Left renal cortex interstitium (tissue), 4 donors: ENCODE measurements at places on chromosomes 16 and 17.
A peak's percentile ranks its signal among the peaks of the same experiment; 100 is the strongest.

GRCh38 chr16:58217311-58217925, 19.5 kb upstream of the CSNK2A2 start:
- no peak for DNase-seq

DNA sequence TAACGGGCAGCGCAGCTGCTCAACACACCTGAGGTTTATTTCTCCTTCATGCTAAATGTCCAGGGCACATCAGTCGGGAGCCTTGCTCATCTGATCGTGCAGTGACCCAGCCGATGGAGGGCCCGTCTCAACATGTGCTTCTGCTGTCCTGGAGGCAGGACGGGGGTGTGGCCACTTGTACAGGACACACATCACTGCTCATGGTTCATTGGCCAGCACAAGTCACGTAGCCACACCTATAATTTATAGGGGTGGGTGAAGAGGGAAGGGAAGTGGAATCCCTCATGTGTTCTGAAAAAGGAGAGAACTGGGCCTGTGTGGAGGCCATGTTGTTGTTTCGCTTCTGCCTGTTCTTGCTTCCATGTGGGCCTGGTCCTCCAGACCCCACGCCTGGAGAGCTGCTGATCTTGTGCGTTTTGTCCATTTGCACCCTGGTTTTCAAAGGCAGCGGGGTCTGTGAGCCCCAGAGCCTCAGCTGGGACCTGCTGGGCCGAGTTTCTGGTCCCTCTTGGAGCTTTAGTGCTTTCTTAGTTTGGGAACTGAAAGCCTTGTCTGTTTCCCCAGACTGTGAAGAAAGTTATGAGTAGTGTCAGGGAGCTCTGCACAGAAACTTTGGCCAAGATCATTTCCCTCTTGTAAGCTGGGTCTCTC, 60.5 kb downstream of the CMIP start:
- DNase-seq: no peak

GRCh38 chr17:19461681-19462080, 50.6 kb downstream of the RNF112 start:
- no peak for DNase-seq

- no peak for DNase-seq
Observed at GRCh38 chr17:75830164-75831031, 13.8 kb downstream of the UNC13D start.

- no peak for DNase-seq
Observed at GRCh38 chr16:1674306-1674705, 3.8 kb upstream of the JPT2 start.

- no peak for DNase-seq
Observed at GRCh38 chr16:31429314-31429713, 1.2 kb upstream of the COX6A2 start.

- DNase-seq: no peak
Observed at GRCh38 chr16:82735673-82736091, 108.9 kb downstream of the CDH13 start.

GRCh38 chr17:48997103-48997826, at the start of gene IGF2BP1:
IGF2BP1 (plus strand) TSS chr17:48997385; CDS start chr17:48997746, 361 bp downstream.
- DNase-seq: no peak

DNA sequence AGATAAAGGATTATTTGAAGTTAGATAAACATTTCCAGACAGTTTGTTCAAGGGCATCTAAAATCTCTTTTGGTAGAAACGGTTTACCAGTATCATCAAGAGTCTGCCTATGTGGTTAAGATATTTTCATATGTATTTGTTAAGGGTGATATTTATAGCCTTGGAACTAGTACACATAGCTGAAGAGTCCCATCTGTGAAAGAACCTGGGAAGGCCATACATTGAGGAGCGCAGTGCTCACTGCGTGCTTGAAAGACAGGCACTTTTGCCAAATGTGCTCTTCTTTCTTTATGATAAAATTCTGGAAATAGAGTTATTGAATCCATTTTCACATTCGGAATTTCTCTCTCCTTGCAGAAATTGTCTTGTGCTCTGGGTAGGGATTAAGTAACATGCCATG, 7.7 kb downstream of the IGSF6 start:
- no peak for DNase-seq

DNA sequence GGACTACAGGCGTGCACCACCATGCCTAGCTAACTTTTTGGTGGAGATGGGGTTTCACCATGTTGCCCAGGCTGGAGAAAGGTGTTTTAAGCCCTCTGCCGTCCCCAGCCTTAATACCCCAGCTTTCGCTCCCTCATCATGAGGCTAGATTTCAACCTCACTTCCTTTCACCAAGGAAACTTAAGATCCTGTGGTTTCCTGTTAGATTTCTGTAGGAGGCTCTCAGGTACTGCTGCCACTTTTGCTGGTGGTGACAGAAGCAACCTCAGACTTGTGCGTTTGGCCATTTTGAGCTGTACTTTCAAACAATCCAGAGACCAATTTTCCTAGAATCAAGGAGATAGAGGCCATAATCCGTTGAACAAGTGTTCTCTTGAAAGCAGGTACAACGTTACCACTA, 36.2 kb downstream of the MPHOSPH6 start:
- no peak for DNase-seq

DNA sequence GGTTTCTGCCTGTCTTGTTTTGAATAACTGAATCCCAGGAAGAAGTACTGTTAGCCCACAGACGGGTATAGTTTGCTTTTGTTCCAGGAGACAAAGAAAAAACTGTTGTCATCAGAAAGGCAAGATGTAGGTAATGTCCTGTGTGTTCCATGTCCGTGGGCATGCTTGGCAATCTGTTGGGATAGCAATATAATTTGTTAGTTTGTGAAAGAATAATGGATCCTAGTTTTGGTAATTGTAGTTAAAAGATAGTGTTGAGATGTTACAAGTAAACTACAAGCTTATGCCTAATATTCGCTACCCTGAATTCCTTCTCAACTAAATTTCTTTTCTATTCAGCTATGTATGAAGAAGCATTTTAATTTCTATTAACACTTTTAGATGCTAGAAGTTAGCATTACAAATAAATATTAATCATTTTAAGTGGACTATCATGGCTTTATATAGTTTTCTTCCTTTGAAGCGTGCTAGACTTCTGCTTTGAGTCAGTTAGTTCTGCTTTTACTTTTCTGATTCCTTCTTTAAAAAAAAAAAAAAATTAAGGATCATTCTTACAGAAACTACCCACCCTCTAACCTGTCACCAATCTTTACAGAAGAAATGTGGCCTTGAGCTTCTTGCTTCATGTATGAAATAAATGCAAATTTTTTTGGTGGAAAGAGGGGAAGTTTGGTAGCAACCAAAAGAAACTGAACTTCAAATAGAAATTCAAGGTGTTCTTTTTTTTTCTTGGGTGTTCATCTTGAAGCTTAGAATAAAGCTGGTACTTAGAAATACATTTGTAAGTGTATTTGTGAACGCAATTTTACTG, 2.4 kb downstream of the EVI2A start:
- no peak for DNase-seq

DNA sequence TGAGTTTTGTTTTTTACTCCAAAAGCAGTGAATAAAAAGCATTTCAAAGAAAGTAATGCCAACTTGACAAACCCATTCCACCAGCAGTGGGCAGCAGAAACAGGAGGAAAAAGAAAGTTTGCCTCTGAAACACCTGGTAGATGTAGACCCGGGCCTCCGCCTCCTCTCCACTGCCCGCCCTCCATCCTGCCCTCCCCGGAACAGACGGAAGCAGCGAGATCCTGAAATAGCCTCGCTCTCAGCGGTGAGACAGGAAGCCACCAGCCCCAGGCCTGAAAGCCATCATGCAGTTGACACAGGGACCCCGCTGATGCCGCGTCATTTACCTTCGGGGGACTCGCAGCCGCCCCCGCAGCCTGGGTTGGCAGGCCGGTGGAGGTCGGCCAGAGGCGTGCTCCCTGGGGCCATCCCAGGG, 67.8 kb downstream of the C16orf78 start:
- DNase-seq: peak; percentile 52

DNA sequence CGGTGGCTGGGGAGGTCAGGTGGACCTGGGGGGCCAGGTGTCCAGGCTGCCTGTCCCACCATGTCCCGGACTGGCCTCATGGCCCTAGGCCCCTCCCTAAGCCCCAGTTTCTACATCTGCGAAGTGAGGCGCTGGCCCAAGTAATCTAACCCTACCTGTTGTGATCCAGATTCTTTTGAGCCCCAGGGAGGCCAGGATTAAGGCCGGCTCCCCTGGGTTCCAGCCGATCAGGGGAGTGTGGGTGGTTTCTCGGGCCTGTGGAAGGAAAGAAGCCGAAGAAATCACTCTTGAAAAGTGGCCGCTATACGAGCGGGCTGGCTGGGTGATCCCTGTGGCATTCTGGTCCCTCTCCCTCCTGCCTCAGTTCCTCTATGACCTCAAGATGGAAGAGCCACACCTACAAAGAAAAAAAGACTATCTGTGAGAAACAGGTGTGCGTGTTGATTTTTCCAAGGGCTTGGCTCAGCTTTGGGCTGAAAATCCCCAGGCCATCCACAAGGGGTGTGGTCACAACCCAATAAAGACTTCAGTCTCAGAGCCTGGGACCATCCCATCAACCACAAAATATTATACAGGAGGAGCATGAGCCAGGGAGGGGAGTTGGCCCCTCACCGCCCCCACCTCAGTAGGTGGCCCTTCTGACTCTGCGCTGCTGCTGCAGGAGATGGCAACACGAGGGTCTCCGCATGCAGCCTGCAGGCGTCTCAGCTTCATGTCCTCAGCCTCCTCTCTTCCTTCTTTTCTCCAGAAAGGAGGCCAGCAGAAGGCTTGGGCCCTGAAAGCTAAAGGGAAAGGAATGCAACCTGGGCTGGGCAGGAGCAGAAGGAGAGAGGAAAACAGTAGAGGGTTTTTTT, 20.3 kb downstream of the GPR142 start:
- DNase-seq: no peak

- DNase-seq: no peak
Observed at GRCh38 chr17:63436523-63437110, 9.5 kb downstream of the CYB561 start.

DNA sequence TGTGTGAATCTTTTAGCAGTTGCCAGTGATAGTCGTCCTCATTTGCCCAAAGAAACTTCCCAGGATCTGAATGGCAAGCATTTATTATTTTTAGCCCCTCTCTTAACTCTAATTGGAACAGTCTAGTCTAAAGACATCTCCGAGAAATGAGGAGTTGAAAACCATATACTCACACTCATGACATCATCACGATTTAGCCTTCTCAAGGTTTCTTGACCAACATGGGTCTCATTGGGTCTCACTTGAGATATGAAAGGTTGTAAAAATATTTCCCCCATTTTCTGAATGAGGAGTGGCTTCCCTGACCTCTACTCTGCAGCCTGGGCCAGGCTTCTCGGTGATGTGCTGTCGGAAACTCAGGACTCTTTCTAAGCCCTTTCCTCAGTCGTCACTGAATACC, 37.1 kb upstream of the CACNG1 start:
- no peak for DNase-seq

- no peak for DNase-seq
Observed at GRCh38 chr17:9666461-9667050, 21.2 kb downstream of the USP43 start.

- no peak for DNase-seq
Observed at GRCh38 chr17:5686074-5686635, 101.8 kb upstream of the NLRP1 start.

DNA sequence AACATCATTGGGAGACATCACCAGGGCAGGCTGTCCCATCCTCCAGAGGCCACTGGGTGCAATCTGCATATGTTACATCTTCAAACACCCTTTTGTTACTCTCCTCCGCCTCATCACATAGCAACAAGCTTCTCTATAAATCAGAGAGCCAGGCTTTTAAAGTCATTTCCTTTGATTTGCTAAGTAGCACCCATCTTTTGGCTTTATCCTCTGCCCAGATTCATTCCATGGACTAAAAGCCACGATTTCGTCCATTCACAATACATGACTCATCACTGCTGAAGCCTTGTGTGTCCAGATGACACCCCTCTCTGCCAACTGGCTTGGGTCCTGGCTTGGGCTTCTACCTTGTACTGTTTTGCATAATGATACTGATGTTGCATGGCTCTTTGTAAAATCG, 2.0 kb upstream of the KRT38 start:
- no peak for DNase-seq

GRCh38 chr17:48555258-48556228, 10.6 kb upstream of the HOXB2 start:
- DNase-seq: peak; percentile 95

GRCh38 chr17:38451840-38452529, 23.7 kb downstream of the ARHGAP23 start:
- DNase-seq: no peak

DNA sequence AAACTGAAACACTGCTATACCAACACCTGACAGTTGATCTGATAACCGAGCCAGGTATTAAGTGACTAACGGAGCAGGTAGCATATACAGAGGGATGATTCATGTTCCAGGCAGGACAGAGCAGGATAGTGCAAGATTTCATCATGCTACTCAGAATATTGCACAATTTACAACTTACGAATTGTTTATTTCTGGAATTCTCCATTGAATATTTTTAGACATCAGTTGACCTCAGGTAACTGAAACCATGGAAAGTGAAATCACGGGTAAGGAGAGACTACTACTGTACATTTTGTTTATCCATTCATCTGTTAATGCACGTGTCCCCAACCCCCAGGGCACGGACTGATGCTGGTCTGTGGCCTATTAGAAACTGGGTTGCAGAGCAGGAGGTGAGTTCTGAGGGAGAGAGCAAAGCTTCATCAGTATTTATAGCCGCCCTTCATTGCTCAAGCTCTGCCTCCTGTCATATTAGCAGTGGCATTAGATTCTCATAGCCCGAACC, 14.5 kb upstream of the PPM1E start:
- no peak for DNase-seq

DNA sequence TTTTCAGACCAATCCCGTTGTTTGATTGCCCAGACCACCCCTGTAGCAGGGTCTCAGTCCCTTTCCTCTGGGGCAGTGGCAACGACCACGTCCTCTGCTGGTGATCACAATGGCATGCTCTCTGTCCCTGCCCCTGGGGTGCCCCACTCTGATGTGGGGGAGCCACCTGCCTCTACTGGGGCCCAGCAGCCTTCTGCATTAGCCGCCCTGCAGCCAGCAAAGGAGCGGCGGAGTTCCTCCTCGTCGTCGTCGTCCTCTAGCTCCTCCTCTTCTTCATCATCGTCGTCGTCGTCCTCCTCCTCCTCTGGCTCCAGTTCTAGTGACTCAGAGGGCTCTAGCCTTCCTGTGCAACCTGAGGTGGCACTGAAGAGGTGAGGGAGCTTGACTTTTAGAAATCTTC, 9.2 kb downstream of the ELOB start:
- no peak for DNase-seq

- no peak for DNase-seq
Observed at GRCh38 chr16:84559311-84559932, 55.0 kb upstream of the MEAK7 start.

- no peak for DNase-seq
Observed at GRCh38 chr16:75483222-75483621, 12.0 kb downstream of the CHST6 start.

DNA sequence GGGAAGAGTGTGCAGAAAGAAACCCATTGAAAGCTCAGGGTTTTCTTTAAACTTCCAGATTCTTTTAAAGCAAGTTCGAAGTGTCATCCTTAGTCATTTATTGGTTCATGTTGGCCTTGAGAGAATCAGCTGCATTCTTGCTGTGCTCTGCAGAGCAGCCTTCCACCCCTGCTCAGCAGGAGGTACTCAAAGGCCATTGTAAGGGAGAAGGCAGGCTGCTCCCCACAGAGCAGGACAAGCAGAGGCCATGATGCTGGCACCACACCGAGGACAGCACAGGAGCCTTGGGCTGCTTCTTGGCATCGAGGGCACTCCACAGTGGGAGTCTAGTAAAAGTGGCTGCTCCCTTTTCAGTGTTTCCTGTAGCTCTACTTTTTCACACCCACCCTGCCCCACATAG, 29.6 kb downstream of the NMT1 start:
- DNase-seq: no peak

- DNase-seq: no peak
Observed at GRCh38 chr17:4559139-4559791, 1.1 kb downstream of the GGT6 start.

GRCh38 chr16:23320693-23321092, 18.6 kb downstream of the SCNN1B start:
- no peak for DNase-seq

- DNase-seq: no peak
Observed at GRCh38 chr17:7809086-7809790, 24.8 kb upstream of the KDM6B start.
